ENCODE measurements at places on chromosomes 3 and 15. TPM values are rescaled to one million over a fixed set of nuclear protein-coding genes. Genes with fewer than 3 reads are reported as not detected.

- no peak for DNase-seq
Observed at GRCh38 chr3:177596816-177597271, 399.6 kb upstream of the TBL1XR1 start.

DNA sequence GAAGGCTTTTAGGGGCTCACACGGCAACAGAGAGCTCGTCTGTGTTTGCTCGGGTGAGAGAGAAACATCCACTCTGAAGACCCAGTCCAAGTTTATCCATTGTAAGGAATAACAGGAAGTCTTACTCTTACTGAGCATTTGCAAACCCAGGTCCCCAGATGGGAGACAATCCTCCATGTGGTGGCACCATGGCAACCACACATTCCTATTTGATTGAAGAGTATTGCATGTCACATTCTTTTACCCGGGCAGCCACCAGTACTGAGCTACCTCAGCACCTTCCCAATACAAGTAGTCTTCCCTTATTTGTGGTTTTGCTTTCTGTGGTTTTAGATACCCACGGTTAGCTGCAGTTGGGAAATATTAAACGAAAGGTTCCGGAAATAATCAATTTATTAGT, 302.9 kb upstream of the RASGRP1 start:
- no peak for DNase-seq

DNA sequence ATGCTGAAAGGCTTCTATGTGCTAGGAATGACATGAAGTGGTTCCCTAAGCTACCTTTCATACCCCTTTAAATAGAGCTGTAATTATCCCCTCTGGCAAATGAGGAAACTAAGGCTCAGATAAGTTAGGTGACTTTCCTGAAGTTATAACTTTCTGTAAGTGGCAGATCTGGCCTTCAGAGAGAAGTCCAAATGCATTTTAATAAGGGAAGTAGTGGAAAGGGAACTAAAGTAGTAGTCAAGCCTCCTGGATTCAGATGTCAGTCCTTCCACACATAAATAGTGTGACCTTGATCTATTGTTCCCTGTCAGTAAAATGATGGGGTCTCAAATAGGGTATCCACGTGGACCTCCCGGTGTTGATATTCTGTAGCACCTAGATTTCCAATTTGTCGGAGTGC, 277.7 kb downstream of the EDEM1 start:
- no peak for DNase-seq

DNA sequence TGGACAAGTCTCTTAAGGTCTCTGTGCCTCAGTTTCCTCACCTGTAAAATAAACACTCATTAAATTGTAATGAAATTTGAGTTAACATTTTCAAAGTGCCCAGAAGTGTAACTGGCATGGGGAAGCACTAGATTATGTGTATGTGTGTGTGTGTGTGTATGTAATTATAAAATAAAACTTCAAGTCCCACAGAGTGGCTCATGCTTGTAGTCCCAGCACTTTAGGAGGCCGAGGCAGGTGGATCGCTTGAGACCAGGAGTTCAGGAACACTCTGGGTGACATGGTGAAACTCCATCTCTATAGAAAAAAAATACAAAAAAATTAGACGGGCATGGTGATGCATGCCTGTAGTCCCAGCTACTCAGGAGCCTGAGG, 403.4 kb downstream of the IL5RA start:
- DNase-seq = no peak

DNA sequence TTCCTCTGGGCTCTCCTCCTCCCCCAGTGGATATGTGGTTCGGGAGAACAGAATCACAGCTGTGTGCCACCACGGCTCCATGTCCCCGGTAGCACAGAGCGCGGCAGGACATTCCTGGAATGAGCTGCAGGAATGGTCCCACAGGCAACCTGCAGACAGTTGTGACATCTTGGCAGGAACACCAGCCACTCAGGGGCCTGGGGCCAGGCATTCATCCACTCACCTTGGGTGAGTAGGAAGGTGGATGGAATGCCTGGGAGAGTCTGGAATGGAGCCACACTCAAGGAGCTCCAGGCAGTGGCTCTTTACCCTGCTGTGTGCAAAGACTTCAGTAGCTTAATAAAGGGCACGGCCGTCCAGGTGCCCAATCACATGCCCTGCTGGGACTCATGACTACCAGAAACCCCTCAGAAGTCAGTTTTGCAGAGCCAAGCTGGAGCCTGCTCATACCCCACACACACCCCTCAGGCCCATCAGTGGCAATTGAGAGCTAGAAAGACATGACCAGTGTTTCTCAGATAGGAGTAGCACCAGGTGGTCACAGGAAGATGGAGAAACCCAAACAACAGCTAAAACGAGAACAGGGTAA, 117.3 kb upstream of the PRR20G start:
- DNase-seq = no peak

DNA sequence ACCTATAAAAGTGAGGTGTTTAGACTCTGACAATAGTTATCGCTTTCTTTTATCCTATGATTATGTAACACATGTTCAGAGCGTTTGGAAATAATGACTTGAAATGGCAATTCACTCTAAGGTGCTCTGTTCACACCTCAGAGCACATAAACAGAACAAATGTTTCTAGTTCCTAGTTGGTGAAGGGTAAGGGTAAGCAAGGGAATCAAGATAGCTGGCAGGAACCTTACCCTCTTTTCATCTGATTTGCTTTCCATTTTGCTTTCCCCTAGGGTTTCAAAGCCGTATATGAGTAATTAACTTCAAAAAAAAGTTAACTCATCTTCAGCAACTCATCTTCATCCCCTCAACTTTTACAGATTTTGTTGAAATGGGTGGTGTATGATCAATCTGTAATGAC, 2.3 kb upstream of the ATOSA start:
- DNase-seq = no peak

DNA sequence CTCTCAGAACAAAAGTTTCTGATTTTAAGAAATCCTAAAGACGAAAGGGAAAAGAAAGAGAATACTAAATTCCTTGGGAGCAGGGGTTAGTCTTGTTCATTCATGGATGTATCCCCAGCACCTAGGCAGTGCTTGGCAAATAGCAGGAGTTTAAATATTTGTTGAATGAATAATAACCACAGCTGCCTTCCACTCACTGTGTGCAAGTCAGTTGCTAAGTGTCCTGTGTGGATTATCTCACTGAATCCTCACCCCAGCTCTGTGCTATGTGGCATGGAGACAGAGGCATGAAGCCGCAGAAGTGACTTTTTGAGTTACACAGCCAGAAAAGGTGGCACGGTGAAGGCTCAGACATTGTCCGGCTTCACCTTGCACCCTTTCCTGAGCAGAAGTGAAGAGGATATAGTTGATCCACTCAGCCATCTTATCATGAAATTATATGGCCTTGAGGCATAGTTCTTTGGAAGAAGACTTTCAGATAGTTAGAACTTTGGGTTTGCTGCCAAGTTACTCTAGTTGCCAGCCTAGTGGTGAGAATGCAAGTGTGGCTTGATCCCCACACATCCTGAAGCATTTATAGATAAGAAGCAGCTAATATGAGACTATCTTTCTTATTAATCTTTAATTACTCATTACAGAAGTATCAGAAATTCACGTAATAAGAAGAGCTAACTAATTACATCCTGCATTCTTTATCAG, 355.5 kb downstream of the LRTM1 start:
- no peak for DNase-seq

DNA sequence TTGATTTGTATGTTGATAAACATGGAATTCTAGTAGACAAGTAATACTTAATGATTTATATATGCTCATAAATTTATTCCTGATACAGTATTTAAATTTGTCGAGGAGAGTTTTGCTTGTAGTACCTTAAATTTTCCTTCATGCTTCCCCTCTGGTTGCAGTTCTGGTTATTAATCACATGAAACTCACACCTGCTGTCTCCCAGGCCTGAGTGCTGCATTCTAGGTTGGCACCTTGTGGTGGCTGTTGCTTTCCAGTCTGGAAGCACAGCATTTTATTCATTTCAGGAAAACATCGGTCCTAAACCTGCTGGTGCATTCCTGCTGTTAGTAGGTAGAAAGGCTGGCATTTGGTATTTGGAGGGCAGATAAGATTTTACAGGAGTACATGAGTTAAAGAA, 44.9 kb downstream of the ATP1B3 start:
- no peak for DNase-seq

DNA sequence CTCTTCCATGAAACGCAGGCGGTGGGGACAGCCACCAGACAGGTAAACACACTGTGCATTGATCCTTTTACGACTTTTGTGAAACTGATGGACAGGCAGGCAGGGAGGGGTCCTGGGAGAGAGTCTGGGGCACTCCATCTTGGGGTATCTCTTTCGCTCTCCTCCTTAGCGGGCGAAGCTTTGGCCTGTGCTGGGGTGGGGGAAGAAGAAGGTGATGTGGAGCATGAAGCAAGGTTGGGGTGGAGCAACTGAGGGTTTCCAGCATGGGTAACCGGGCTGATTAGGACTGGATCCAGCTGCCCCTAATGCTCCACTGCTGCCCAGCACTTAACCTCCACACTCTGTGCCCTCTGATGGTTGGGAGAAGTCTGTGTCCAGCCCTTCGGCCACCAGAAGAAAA, 25.6 kb downstream of the MUC20 start:
- DNase-seq = no peak

- no peak for DNase-seq
Observed at GRCh38 chr3:8157640-8158039, 344.0 kb upstream of the LMCD1 start.

GRCh38 chr3:122555275-122556071, 8.6 kb downstream of the PARP9 start:
- peak; percentile 45 for DNase-seq

GRCh38 chr15:87197981-87198380, 1058.6 kb downstream of the NTRK3 start:
- DNase-seq = no peak

DNA sequence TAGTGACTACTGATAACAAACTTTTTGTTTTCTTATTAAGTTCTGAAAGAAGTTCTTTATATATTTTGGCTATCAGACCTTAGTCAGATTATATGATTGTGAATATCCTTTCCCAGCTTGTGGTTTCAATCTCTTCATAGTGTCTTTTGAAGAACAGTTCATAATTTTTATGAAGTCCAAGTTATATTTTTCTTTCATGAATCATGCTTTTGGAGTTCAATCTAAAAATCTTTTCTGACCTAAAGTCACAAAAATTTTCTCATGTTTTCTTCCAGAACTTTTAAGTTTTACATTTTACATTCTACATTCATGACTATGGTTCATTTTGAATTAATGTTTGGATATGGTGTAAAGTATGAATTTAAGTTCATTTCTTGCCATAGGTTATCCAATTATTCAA, 34.2 kb upstream of the OCA2 start:
- DNase-seq = no peak

- DNase-seq = no peak
Observed at GRCh38 chr3:98199020-98199419, 32.5 kb downstream of the OR5H15 start.

- no peak for DNase-seq
Observed at GRCh38 chr15:70859322-70859908, 5.5 kb upstream of the LARP6 start.

DNA sequence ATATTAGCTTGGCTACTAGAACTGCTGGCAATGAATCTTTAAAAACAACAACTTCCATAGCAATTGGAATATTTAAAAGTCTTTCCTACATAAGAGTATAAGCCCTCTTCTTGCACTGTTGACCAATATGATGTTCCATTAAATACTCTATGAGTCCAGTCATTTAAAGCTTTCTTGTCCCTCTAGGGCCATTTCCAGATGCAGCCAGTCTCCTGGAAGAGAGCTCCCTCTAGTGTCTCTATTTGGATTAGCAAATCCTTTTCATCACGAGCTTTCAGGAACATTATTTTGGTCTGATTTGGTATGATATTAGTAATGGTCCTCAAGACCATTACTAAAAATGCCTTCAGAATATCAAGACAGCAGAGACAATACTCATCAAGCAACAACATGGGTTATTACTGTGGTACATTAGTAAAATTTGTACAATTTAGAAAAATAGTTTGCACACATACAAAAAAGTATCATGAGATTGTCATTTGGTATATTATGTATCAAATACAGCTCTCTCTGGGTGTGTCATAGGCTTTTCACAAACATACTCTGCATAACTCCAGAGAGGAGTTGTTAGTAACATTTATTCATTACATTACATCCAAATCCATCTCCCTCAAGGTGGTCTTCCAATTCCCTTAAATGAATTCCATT, 101.3 kb downstream of the DPH6 start:
- DNase-seq = peak; percentile 70

GRCh38 chr3:43161684-43162229, 55.9 kb upstream of the POMGNT2 start:
- DNase-seq = no peak

DNA sequence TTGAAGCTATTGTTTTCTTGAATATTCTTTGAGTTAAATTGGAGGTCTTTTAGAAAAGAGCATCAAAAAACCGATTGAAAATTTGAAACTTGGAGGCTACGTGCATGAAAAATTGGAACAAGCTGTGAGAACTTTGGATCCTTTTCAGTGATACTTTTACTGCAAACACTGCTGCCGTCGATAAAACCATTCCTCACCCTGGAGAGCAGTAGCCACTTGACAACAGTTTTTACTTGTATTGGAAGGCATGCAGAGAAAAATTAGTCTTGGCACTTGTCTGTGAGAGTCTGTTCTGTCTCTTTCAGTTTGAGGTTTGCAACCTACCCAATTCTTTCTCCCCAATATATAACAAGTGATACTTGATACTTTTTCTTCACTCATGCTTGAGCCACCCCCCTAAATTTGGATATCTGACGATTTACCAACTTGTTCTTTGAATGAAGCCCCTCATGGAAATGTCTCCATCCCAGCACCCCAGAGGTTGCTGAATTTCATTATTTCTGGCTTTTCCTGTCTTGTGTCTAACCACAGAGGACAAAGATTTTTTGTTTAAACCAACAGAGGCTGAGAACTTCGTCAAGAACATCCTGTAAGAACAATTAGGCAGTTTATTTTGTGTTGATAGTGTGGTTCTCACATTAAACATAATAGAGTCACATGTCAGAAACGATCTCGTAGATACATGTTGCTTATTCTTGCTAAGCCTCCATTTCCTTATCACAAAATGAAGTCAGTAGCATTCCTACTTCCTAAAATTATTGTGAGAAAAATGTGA, 307.3 kb upstream of the PLSCR5 start:
- no peak for DNase-seq

Gene PODXL2
- 0.32 TPM for total RNA-seq

Gene SLC22A14
- 0.86 TPM for total RNA-seq

Gene SLC2A2
- total RNA-seq = under 0.01 TPM

Gene KLHDC8B
- 22.9 TPM for total RNA-seq

Gene MAP1A
- 60.9 TPM for total RNA-seq

Gene CRTAP
- total RNA-seq = 196 TPM

Gene CCR3
- not detected for total RNA-seq

Gene CACNA1D
- total RNA-seq = under 0.01 TPM

Gene TM4SF4
- not detected for total RNA-seq

Gene HIGD2B
- total RNA-seq = 0.32 TPM

Gene TMEM266
- not detected for total RNA-seq

Gene ADAMTSL3
- total RNA-seq = under 0.01 TPM

Gene NPAP1
- not detected for total RNA-seq

Gene HTR3C
- not detected for total RNA-seq

Gene ZIC1
- total RNA-seq = not detected

Measured in fibroblast of villous mesenchyme (primary cell).